ENCODE measurements at places on chromosomes 4 and X.

GRCh38 chr4:3473181-3473950 lies 10.3 kb downstream of the DOK7 start:
- DNase-seq: no peak

GRCh38 chrX:149469406-149469805 lies 35.7 kb downstream of the IDS start:
- DNase-seq: no peak

DNA sequence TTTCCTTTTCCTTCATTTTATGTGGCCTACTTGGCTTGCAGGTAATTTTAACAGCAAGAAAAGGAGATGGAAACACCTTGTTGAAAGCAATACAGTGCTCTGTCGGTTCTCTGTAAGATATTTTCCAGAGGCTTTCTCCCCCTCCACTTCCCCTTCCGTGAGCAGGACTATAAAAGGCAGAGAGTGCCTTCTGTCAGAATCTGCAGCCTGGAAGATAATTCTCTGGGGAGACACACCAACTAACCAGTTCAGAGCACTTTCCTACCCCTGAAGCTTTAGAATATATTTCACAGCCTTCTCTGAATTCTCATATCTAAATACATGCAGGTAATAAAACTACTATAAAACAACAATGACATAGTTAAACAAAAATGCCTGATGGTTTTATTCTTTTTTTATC lies 141.1 kb downstream of the IDS start:
- DNase-seq: no peak

DNA sequence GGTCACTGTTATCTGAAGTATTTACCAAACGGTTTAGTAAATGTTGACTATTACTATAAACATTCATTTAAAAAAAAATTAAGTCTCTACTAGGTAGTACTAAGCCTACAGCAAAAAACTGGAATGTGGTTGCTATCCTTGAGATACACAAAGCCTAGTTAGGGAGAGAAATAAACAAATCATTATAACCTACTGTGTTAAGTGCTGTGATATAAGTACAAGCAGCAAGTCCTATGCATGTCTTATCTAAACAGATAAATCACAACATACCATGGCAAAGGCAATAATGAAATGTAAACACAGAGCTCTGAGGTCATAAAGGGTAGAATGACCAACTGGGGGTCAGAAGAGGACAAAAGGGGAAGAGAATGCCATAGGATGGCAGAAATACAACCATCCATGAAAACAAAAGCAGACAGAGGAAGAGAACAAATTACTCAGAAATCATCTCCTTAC lies 92.2 kb downstream of the RNF150 start:
- no peak for DNase-seq

DNA sequence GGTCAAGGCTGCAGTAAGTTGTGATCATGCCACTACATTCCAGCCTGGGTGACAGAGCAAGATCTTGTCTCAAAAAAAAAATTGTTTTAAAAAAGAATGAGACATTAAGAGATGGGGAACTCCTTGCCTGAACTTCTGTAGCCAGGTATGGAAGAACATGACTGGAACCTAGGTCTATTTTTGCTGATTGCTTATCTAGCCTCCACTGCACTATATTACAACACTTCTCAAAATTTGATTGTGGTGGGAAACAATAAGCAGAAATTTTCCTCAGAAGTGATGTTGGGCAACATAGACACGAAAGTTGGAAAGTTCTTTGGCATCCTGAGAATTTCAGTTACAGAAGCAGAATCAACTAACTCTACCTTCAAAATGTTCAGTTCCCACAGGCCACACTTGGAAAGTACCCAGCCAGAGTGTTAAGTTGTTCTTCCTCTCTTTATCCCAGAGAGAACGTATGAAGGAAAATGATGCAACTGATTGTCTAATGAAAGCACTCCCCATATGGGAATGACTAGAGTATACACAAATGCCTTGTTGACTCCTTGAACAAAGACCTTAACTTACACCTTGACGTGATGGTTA lies 50.0 kb downstream of the LUZP4 start:
- DNase-seq: no peak

DNA sequence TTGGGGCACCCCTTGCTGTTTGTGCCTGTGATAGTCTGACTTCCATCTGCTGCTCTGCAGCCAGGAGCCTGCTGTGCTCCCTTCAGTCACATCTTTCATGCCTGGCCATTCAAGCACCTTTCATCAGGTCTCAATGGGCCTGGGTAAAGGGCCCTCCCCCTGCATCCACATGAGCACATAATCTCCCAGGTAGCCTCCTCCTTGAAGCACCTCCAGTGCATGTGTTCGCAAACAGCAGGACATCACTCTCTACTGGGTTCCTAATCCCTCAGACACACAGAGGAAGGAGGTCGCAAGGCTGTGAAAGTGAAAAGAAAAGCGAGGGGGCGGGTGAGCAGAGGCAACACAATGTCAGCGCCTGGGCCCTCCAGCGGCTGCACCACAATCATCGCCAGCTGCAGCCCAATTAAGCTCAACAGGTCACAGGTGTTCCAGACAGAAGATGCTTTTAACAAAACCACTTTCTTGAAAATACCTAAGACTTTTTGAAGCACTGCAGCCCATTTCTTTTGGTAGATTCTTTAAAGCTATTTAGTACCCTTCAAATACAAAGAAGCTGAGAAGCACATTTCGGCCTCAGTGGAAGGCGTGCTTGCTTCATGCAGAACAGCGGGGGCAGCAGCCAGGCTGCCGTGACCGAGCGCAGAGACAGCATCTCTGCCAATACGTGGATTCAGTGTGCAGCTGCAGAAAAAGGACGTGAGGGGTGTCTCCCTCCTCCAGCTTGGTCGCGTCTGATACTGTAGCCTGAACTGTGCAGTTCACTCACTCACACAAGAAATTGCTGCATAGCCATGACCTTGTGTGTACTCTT lies 92.2 kb upstream of the SPRY1 start:
- no peak for DNase-seq

GRCh38 chr4:39609454-39609931 lies 29.2 kb downstream of the SMIM14 start:
- peak; percentile 32 for DNase-seq

GRCh38 chr4:77994194-77994721 lies 62.9 kb upstream of the FRAS1 start:
- DNase-seq: no peak
